Stimulated activated CD8-positive, alpha-beta memory T cell treated with anti-CD3 and anti-CD28 coated beads, Interleukin-4, amount 100 ng/mL, for 1 hour (primary cell): ENCODE measurements at places on chromosomes 4 and X.

DNA sequence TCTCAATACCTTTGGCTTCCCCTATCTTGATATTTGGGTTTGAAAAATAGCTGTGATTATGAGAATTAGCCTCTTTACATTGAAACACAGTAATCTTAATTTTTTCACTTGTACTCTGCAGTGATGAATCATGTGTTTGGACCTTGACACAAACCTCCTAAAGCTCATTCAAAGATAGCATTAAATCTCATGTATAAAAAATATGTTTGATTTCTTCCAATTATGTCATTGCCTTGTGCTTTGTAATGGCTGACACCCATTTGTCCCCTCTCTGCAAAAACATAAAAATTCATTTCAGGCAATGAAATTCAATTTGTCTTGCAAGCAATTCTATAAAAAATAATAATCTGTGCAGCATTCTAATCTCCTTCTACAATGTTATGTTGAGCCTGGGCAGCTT is 422.4 kb upstream of the BOD1L1 start:
- DNase-seq: no peak

DNA sequence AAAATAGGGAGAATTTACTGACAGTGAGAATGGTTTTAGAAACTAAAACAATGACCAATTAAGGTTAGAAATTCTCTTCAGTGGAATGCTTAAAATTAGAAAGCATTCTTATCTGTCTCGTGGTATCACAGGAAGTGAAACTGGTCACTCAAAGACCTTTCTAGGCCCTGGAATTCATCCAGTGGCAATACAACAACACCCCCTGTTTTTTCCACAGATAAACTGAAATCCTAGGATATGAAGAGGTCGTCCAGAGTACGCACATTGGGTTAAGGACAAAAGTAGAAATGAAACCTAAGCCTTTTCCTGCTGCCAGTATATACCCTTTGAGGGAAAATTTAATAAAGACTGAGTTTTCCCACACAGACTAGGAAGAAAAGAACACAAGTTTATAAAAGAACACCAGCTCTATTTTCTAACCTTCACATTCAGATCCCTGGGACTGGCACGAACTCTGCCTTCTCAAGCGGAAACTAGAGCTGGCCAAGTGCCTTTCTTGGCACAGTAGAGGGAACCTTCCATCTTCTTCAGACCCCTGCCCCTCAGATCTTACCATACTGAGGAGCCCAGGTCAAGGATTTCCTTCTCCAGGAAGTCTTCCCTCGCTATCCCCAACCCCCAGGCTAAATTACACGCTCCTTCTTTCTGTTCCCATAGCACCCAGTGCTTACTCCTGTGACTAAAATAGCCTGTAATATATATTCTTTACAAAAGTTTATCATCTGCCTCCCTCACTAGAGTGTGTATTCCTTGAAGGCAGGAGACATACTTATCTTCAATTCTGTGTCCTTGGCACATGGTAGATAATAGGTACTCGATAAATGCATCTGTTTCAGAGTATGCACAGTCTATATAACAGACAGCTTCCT is 16.9 kb downstream of the LHFPL1 start:
- no peak for DNase-seq

GRCh38 chrX:155246748-155247147 is 17.5 kb downstream of the RAB39B start:
- DNase-seq: no peak

GRCh38 chr4:14783011-14783877 is 219.0 kb upstream of the CPEB2 start:
- no peak for DNase-seq

GRCh38 chrX:45843518-45843917 is 642.8 kb upstream of the DIPK2B start:
- no peak for DNase-seq
